ENCODE measurements at places on chromosomes 4 and X. TPM values are rescaled to one million over a fixed set of nuclear protein-coding genes. Genes with fewer than 3 reads are reported as not detected.

Gene BTC
- 0.10 TPM for total RNA-seq

Gene HPGDS
- total RNA-seq, result not detected

Gene PRRG3
- total RNA-seq, result not detected

Gene GRIA3
- total RNA-seq, result not detected

Gene SYTL4
- 8.8 TPM for total RNA-seq

Gene PRKG2
- total RNA-seq, result under 0.01 TPM

Gene CORIN
- 0.33 TPM for total RNA-seq

Gene COX7B2
- total RNA-seq, result not detected

Gene RPA4
- total RNA-seq, result 4.5 TPM

Gene CLDN34
- total RNA-seq, result not detected

Gene TASL
- not detected for total RNA-seq

Gene ARHGAP6
- 1.3 TPM for total RNA-seq

Gene NAP1L3
- 0.86 TPM for total RNA-seq
